ENCODE measurements at places on chromosomes 2 and 18. TPM values are rescaled to one million over a fixed set of nuclear protein-coding genes. Genes with fewer than 3 reads are reported as not detected.

GRCh38 chr2:212975333-212975732 lies 176.1 kb downstream of the IKZF2 start:
- DNase-seq = no peak

REEP1 gene
- 4.6 TPM for total RNA-seq

TANK gene
- 122 TPM for total RNA-seq

CPO gene
- total RNA-seq = not detected

TXNDC2 gene
- total RNA-seq = 0.24 TPM

TMEM17 gene
- total RNA-seq = 1.2 TPM

Data from omental fat pad (tissue), 4 donors.